Stimulated activated CD8-positive, alpha-beta memory T cell treated with anti-CD3 and anti-CD28 coated beads, Interleukin-12 subunit alpha, Interleukin-12 subunit beta, amount 100 ng/mL, for 4 hours (primary cell): ENCODE measurements at places on chromosomes 12 and 14.

- DNase-seq: no peak
These were observed 60.8 kb downstream of the ANO2 start for GRCh38 chr12:5884285-5884684.

DNA sequence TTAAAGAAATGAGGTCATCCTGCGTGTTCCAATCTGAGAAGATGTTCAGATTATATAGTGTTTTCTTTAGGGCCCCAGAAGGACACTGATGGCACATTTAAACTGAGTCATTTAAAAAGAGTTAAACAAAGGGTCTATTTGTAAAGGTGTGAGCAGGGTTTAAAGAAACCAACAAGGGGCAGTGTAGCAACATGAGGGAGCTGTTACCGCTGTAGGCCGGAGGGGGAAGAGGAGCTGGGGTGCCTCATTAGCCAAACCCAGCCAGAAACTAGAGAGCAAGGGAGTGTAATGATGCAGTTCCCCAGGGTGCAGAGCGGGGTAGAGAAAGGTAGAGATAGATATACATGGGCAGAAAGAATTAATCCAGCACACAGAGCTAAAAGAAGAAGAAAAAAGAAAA is 160.4 kb downstream of the TBX5 start:
- DNase-seq: no peak

GRCh38 chr12:3559601-3560294 is 68.7 kb downstream of the PRMT8 start:
- no peak for DNase-seq

GRCh38 chr12:79848339-79848738 is 86.6 kb downstream of the PPP1R12A start:
- DNase-seq: no peak

DNA sequence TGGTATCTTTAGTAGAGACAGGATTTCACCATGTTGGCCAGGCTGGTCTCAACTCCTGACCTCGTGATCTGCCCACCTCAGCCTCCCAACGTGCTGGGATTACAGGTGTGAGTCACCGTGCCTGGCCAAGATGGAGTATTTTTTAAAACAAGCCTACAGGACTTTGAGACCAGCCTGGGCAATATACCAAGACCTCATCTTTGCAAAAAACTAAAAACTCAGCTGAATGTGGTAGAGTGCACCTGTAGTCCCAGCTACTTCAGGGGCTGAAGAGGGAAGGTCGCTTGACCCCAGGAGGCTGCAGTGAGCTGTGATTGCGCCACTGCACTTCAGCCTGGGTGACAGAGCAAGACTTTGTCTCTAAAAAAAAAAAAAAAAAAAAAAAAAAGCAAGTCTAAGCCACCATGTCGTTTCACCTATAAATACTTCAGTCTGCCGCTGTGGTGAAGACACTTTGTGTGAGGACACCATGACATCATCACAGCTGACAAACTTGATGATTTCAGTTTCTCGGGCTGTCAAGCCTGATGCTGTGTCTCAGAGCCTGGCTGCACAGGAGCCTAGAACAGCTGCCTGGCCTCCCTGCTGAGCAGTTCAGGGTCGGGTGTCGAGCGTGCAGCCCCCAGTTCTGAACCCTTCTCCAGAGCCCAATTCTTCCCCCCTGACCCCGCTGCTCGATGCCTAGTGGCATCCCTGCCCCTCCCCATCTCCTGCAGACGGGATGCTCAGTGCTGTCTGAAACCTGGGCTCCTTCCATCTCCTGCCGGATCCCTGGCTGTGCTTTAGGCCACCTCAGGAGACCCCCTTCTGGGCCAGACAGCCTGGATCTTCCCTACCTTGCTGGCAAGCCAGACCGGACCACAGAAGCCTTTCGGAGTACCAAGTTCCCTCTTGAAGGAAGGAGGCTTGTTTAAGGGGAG is 119.2 kb upstream of the EVL start:
- DNase-seq: no peak

- no peak for DNase-seq
These were observed 1159.7 kb downstream of the BCL11B start for GRCh38 chr14:98112194-98112780.
